ENCODE measurements at places on chromosomes 3 and 15.

DNA sequence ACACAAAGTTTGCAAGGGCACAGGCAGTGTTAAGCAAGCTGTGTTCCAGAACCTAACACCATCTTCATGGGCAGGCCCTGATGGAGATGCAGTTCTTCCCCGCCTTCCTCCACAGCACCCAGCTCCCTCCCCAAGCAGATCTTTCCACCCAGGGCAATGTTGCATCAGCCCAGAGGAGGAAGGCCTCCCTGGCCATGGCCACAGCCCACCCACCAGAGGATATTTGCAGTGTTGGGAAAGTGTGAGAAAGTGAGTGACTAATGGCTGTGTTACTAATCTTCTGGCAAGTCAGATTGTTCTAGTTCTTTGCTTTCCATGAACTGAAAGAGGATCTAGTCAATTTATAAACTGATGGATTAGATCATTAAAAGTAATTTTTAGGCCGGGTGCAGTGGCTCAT is 42.0 kb upstream of the ATP10A start:
- no peak for DNase-seq

GRCh38 chr3:176696816-176697215 is 500.5 kb downstream of the TBL1XR1 start:
- no peak for DNase-seq

- DNase-seq, result no peak
These were observed 68.2 kb downstream of the RAB7A start for GRCh38 chr3:128794067-128794768.

DNA sequence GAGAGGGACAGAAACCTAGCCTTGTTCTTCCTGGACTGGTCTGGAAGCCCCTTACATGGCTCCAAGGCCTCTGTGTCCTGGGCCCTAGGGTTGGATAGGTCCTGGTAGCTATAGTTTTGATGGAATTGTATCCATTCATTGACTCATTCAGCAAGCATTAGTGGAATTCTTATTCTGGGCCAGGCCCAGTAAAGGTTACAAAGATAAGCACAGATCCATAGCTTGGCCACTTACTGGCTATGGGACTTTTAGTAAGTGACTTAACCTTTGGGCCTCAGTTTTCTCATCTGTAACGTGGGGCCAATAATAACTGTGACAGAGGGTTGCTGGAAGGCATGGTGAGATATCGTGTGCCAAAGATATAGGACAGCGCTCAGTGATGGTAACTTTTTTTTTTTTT is 13.6 kb upstream of the DAG1 start:
- no peak for DNase-seq

DNA sequence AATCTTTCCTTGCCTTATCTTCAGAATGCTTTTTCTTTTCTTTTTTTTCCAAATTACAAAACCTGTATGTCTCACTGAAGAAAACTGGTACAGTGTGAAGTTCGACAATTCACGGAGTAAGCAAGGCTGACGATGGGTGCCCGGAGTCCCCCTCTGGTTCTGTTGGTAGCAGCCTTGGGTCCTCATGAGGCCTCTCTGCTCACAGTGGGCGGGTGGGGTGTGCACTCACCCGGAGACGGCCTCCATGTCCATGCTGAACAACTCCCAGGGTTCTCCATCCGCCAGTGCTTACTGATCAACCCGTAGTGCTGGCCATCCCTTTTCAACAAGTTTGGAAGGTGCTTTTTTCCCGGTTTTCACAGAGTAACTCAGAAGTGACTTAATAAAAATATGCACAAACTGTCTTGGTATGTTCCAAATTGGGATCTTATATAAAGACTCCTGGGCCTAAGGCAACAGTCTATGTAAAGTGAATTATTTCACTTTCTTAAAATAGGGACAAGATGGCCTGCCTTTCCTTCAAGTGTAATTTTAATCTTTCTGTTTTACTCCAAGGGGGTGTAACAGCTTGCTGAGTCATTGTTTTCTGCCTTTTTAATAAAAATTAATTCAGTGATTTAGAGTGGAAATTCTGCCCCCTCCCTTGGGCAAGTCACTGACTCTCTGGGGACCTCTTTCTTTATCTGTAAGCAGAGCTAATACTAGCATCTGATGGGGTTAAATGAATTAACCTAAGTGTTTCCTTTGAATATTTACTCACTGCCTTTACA is 23.7 kb downstream of the LRRK1 start:
- no peak for DNase-seq

DNA sequence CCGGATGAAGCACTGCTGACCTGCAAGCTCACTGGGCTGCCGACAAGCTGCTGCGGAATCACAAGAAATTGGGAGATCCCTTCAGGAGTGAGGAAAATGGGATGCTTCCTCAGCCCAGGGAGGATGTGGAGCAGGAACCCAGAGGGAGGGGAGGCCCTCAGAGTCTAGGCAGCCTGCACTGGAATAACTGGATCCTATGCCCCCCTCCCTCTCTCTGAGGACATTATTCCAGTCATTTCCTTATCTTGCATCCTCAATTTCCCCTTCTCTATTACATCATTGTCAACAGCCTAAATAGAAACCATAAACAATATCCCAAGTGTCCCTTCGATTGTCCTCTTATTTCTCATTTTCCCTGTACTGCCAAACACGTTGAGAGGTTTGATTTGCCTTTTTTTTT is 169.0 kb downstream of the OPA1 start:
- no peak for DNase-seq

- DNase-seq, result no peak
These were observed 389.8 kb downstream of the NR2F2 start for GRCh38 chr15:96720251-96720650.

GRCh38 chr15:53588773-53589172 is 170.7 kb downstream of the WDR72 start:
- no peak for DNase-seq

DNA sequence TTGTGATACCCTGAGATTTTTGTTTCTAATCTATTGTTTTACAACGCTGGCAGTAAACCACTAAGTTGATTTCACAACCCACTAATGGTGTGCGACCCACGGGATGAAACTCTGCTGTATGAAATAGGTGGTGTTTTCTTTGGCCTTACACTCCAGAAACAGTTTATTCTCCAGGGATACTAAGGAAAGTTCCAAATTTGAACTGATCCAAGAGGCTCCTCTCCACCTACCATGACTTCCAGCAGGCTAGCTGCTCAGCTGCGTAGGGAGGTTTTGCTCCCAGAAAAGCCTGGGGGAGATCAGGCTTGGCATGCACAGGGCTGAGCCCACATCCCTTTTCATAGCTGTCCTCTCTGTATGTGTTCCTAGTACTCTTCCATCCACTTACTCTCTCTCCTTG is 71.5 kb downstream of the FAM174B start:
- DNase-seq, result no peak

DNA sequence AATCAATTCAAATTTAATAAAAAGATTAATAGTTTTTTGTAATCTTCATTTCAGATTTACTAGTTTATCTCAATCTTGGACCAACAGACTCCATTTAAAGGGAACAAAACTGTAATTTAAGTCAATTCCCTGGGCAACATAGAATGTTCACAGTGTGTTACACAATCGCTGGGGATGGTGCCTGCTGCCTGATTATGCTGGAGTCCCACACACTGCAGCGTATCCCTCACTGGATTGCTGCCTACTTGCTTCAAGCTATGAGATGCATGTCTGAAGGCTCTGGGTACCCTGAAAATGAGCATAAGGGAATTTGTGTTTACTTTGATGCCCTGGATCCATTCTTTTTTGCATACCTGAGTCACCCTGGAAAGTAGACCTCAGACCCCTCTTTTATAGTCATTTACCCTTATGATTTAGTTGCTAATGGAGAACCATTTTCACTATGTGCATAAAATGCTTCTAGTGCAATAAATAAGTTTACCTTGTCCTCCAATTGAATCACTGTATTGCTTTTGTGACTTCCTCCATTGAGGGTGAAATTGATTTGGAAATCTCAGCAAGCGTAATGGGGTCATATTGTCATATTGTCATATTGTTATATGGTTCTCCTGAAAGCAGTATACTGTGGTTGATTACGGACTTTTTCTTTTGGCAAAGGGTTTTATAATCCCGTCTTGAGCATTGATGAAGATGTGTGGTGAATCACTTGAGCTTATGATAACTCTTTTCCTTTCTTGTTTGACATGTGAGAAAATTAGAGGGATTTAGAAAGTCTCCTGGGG is 35.9 kb downstream of the ITPR1 start:
- no peak for DNase-seq

- no peak for DNase-seq
These were observed 156.1 kb downstream of the FBLN2 start for GRCh38 chr3:13705051-13705450.

DNA sequence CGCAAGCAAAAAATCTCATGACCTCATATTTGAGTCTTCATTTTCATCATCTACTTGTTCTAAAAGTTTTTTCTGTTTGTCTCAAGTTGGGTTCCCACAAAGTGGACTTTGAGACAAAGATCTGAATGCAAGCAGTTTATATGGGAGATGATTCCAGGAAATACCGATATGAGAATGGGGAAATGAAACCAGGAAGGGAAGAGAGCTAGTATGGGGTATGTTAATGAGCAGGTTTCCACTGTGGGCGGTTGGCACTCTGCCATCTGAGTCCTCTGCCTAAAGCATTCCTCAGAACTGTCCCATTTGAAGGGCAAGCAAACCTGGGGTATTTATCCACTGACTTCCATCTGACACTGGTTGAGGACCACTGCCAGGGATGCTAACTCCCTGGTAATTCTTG is 8.8 kb downstream of the ADPRH start:
- DNase-seq, result no peak

DNA sequence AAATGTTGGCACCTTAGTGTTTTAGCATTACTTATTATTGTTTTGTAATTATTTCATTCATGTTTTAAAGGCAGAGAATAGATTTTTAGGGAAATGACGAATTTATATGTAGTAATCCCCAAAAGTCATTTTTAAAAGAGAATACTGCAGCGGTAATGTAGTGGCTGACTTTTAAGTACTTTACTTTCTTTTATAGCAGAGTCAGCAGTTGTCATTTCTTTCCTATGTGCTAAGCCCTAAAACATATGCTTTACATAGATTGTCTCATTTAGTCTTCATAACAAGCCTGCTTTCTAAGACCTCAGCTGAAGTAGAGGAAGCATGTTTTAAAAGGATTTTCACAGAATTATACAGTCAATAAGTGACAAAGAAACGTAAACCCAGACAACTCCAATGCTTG is 102.1 kb upstream of the PEX5L start:
- DNase-seq, result no peak

DNA sequence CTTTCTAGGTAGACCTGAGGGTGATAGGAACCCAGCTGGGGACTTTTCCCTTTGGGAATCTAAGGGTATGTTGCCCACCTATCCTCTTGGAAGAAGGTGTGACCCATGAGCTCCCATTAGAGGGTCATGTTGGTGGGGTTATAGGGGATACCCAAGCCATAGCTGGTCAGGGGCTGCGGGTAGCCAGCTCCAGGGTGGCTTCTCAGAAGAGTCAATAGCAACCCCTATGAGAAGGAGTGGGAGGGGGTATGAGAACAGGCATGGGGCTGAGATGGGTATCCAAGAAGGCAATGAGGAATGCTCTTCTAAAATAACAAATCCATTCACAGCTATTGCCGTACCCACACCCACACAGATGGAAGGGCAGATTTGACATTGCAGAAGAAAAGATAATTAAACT is 217.8 kb downstream of the UACA start:
- no peak for DNase-seq

DNA sequence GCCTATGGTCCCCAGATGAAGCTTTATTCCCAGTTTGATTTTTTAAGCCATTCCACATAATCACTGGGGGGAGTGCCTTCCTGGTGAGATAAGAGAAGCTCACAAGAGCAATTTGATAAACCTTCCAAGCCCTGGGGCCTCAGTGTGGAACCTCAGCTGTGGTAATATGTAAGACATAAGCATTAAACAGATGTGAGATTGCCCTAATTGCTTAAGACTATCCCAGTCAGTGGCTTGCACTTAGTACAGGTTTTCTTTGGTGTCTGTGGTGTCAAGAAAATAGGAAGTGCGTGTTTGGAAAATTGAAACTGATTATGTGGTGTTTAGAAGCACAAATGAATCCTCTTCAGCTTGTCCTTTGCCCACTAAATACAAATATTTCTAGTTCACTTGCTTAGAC is 54.3 kb downstream of the LRRN1 start:
- DNase-seq, result no peak

DNA sequence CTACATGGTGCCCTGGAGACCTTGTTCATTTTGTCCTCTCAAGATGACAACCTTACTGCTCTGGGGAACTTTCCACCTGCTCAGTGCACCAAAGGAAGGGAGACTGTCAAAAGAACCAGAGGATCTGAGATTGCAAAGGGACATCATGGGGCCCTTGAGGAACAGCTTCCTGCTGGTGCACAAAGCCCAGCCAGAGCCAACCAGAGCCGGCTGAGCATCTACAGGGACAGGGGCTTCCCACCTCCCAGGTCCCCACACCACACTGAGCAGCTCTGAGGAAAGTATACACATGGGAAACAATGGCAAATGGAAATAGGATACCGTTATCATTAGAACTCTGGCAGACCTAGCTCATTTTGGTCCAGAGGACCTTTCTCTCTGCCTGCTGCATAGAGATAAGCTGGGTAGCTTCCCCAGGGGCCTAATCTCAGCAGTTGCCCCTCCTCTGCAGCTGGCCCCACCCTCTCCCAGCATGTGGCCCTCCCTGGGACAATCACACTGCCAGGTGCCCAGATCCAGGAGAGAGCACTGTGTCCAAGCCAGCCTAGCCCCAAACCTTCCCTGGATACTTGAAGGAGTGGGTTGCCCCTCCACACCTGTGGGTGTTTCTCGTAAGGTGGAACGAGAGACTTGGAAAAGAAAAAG is 123.4 kb upstream of the PRR20G start:
- no peak for DNase-seq

- no peak for DNase-seq
These were observed 31.5 kb upstream of the DYNC1LI1 start for GRCh38 chr3:32602206-32602605.

GRCh38 chr3:33117461-33117860 is 3.6 kb downstream of the CRTAP start:
- DNase-seq, result no peak

DNA sequence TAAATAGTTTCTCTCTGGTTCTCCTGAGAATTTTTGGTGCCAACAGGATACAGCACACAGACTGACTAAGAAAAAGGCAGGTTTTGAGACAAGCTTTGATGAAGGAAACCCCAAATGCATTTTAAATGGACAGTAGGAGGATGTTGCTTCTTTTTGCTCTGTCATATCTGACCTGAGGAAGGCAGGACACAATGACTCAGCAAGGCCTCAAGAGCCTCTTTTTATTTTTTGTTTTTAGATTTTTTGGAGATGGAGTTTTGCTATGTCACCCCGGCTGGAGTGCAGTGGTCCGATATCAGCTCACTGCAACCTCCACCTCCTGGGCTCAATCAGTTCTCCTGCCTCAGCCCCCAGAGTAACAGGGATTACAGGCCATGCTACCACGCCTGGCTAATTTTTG is 16.9 kb upstream of the KNG1 start:
- DNase-seq, result no peak

DNA sequence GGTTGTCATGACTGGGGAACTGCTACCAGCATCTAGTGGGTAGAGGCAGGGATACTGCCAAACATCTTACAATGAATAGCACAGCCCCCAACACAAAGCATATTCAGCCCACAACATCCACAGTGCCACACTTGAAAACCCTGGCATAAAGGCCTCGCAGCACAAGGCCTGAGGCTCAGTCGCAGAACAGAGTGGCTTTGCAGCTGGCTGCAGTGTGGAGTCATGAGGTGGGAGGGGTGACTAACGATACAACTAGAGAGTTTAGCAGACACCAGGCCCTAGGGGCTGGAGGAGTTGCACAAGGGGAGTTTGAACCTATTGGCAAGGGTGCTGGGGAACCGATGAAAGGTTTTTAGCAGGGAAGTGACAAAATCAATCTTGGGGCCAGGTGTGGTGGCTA is 32.1 kb downstream of the GRK7 start:
- DNase-seq, result no peak

All from frontal cortex (tissue), 4 donors.